ENCODE measurements at places on chromosomes 4 and X. TPM values are rescaled to one million over a fixed set of nuclear protein-coding genes. Genes with fewer than 3 reads are reported as not detected.

GPRASP1 gene
- total RNA-seq = 2.6 TPM

GPRASP3 gene
- 6.0 TPM for total RNA-seq

SLC6A14 gene
- not detected for total RNA-seq

SERPINA7 gene
- total RNA-seq = not detected

MAGEA12 gene
- total RNA-seq = not detected

PIR gene
- total RNA-seq = 165 TPM

SMIM10 gene
- total RNA-seq = 2.6 TPM

MAGEB10 gene
- not detected for total RNA-seq

VSIG1 gene
- 0.51 TPM for total RNA-seq

ABCG2 gene
- 96.0 TPM for total RNA-seq

RNF150 gene
- 0.23 TPM for total RNA-seq

TLR10 gene
- not detected for total RNA-seq

RASL11B gene
- total RNA-seq = not detected

CXCL6 gene
- 0.37 TPM for total RNA-seq

RBM46 gene
- total RNA-seq = not detected

GSX2 gene
- not detected for total RNA-seq

CDS1 gene
- total RNA-seq = 0.05 TPM

MAGEE1 gene
- 0.68 TPM for total RNA-seq

SLC49A3 gene
- 9.9 TPM for total RNA-seq

ATP2B3 gene
- under 0.01 TPM for total RNA-seq

DEFB131A gene
- not detected for total RNA-seq

DUSP9 gene
- 0.05 TPM for total RNA-seq

GPR34 gene
- total RNA-seq = not detected

GUCY1B1 gene
- total RNA-seq = 6.3 TPM

GCNA gene
- 3.2 TPM for total RNA-seq

TMSB15B gene
- 6.5 TPM for total RNA-seq

MAGEC1 gene
- total RNA-seq = not detected

SYN1 gene
- 0.05 TPM for total RNA-seq

PCDH18 gene
- total RNA-seq = 1.7 TPM

BEX1 gene
- total RNA-seq = not detected

ELF4 gene
- total RNA-seq = 16.2 TPM

NLGN4X gene
- total RNA-seq = 0.34 TPM

Measured in dermis blood vessel endothelial cell (primary cell).